ENCODE measurements at places on chromosomes 7 and 10.
A peak's percentile ranks its signal among the peaks of the same experiment; 100 is the strongest.

- no peak for DNase-seq
Observed at GRCh38 chr10:80154978-80155695, 22.6 kb downstream of the PLAC9 start.

GRCh38 chr10:133309720-133310398 lies 1.1 kb downstream of the ZNF511 start:
- DNase-seq: no peak

GRCh38 chr7:23713285-23714149 lies 3.5 kb downstream of the STK31 start:
- no peak for DNase-seq

DNA sequence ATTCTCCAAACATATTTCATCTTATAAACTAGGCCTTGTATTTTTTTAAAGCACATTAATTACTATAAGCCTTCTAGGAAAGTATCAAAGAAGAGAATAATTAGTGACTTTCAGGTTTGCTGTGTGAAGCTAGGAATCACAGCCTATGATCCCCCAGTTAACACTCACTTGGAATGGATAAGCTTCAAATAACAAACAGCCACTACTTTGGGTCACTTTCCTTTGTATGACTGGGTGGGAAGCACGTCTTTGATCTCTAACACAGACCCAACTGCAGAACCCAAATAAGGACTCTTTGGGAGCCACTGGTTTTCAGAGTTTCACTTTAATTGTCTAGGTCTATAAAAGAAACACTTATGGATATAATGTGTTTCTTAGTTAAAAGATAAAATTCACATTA lies 769.3 kb downstream of the MAGI2 start:
- no peak for DNase-seq

DNA sequence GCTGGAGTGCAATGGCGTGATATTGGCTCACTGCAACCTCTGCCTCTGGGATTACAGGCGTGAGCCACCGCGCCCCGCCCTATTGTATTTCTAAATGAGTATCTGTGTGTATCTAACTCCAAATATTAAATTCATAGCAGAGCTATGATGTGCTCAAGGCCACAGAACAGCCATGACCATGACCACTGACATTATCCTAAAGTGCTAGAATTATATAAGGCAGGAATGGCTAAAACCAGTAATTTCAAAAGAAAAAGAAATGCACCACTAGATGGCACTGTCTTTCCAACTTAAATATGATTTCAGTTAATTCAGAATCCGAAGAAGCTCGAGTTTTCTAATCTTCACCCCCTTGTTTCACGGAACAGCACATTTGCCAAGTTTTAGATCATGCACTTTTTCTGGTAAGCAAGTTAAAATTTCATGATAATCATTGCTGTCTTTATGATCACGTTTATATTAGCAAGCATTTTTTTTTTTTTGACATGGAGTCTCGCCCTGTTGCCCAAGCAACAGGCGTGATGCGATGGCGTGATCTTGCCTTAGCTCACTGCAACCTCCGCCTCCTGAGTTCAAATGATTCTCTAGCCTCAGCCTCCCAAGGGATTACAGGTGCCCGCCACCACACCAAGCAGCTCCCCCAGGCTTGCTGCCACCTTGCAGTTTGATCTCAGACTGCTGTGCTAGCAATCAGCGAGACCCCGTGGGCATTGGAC lies 65.3 kb downstream of the OR13A1 start:
- no peak for DNase-seq

DNA sequence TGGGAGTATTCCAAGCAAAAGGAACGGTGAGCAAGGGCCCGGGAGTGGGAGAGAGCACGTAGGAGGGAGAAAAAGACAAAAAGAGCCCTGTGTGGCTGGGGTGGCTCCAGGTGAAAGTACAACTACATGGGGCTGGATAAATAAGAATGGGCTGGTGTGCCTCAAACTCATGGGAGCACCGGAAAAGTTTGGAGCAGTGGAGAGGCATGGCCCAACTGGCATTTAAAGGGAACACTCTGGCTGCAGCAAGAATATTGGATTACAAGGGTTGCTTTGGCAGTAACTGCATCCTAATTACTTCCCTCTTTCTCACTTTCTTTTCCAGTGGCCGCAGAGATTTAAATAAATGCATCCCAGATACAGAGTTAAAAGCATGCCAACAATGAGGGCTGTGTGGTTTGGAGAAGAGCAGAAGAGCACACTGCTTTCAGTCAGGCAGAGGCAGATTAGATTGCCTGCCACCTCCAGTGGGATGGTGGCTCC lies 39.1 kb upstream of the HERPUD2 start:
- DNase-seq: no peak

- DNase-seq: no peak
Observed at GRCh38 chr10:99403674-99404073, 26.8 kb downstream of the GOT1 start.

DNA sequence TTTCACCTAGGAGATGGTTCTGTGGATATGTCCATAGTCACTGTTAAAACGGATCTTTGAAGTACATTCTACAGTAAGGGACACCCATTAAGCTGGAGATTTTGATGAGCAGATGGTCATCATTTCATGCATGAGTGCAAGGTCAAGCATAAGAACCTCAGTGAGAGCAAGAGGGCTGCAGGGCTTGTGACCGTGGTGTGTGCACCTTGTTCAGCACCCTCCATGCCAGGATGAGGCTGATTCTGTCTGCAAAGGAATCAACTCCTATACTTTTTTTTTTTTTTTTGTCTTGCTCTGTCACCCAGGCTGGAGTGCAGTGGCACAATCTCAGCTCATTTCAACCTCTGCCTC lies 17.6 kb downstream of the PDSS1 start:
- DNase-seq: no peak

DNA sequence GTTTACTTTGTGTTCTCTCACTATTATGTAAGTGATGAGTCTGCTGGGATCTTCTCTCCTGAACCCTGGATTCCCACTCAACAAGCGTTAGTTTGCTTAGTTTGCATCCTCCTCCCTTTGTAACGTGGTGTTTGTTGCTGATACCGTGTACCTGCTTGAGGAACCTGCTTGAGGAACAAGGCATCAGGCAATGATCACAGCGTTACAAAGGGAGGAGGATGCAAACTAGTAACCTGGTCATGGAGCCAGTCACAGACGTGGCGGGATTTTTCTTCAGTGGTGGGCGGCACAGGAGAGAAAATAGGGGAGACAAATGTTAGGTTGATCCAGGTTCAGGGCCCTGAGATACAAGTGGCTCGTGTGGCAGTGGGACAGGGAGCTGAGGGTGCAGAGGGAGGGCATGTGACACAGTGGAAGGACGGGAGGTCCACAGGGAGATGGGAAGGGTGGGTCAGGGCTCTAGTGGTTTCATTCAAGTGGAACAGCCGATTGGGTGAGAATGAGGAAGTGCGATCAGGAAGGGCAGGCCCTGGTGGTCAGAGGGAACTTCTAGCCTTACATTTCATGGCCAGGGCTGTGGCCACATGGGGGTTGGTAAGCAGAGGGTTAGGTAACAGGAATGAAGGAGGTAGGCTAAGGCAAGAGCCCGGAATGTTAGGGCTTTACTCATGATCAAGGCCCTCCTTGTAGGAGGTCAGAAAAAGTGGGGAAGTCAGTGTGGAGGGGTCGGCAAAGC lies 38.0 kb downstream of the SNX10 start:
- DNase-seq: no peak

GRCh38 chr10:36254199-36254598 lies 612.1 kb upstream of the FZD8 start:
- DNase-seq: no peak

DNA sequence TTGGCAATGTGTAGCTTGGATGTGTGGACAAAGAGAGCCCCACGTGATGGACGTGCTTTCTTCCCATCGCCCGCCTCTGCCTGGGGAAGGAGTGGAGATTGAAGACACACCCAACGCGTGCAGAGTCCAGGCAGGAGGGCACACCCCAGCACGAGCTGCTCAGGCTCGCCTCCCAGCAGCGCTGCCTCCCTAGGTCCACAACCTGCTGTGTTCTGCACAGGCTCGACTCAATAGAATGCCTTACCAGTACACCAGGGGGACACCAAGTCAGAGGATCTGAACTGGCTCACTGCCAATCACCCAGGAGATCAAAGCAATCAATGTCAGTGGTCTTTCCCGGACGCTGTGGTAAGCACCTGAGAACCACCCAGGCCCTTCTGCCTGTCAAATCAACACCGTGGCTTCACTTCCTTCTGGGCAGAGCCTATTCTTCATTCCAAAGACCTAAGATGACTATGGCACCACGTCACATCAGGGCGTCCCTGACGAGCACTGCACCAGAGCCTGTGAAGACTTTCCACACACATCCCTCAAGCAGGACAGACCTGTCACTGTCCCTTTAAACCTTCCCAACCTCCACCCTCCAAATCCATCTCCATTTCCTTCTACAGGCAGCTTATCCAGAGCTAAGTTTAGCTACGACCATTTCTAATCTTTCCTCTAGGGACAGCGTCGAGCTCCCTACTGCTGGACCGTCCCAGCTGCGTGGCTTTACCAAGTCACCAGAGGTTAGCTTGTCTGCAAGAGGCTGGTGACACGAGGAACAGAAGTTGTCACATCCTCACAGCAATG lies 72.3 kb downstream of the AMZ1 start:
- DNase-seq: no peak

DNA sequence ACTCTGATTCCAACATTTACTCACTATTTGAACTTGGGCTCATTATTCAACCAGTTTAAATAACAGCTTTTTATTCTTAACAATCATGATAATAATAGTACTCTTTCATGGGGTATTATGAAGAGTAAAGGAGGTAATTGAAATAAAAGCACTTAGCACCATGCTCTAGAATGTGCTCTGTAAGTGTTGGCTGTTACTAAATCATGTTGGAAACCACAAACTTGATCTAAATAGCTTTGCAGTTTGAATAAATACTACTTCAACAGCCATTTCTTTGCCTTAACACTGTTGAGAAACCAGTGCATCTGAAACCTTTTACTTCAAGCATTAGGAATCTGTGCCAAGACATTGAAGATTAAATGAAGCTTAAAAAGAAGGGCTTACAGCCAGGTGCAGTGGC lies 7.9 kb upstream of the UPF2 start:
- DNase-seq: no peak

DNA sequence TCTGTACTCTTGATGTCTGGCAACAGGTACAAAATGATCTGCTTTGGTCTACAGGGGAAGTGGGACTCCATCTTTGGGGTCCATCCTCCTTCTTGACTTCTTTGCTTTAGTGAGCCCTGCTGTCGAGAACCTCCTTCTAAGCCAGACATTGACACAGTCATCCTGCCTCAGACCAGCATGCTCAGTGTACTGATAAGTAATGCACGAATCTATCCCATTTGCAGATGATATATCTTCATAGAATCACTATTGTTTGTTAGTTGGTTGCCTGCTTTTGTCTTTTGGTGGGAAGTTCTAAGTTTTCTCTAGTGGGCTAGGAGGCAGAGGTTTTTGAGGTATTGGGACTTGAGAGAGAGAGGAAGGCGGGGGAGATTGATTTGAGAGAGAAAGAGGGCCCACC lies 8.9 kb downstream of the H2BK1 start:
- no peak for DNase-seq

DNA sequence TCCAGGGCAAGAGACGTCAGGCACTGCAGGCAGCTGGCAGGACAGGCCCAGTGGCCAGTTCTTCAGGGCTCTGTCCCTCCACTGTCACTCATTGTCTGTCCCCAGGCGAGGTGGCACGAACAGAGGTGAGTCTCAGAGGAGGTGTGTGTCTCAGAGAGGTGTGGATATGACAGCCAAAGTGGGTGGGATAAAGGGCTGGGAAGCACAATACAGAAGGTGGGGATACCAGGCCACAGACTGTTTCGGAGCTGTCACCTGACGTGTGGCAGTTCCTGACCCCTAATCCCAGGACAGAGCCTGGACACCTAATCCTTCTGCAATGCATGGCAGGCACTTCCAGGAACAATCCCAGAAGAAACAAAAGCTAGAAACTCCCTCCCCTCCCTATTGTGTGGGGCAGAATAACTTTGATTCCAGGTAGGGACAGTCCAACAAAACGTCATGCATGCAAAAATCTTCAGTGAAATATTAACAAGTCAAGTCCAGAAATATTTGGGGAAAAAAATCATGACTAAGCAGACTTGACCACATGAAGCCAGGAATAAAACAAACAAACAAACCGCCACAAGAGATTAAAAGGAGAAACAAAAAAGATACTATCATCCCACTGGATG lies 11.6 kb downstream of the KLRG2 start:
- DNase-seq: no peak

- DNase-seq: no peak
Observed at GRCh38 chr10:89644691-89644966, 413 bp downstream of the PANK1 start.

GRCh38 chr7:139930286-139930965 lies 101.4 kb downstream of the TBXAS1 start:
- DNase-seq: no peak

DNA sequence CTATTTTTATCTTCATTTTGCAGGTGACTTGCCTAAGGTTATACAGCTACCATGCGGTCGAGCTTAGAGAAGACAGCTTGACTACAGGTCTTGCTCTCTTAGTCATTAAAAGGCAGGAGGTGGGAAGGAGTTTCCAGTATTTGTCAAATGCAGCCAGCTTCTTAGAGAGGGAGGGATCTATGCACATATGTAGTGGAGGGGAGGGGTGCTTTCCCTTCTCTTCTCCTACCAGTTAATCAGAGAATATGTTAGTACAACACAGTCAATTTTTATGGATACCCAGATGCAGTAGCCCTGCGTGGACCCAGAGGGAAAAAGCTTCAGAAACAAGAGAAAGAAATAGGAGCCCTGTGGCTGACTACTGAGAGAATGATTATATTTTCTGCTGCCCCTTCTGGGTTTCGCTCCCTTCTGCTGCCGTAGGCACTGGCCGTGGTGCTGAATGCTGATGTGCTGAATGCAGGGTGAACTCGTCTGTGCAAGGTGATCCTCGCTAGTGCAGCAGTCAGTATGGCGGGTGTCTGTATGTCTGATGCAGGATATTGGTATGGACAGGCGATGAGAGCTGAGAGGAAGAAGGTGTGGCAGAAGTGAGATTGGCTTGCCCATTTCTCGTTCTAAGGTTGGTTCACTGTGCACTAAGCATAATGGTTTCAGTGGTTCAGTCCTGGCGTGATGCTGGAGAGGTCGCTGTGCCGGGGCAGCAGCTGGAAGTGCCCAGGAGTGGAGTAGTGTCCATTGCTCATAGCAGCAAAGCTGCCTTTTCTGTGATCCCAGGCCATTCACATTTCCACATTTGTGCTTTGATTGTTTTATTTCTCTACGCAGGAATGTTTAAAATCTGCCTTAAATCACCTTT lies 189.2 kb upstream of the PODXL start:
- peak; percentile 9 for DNase-seq

DNA sequence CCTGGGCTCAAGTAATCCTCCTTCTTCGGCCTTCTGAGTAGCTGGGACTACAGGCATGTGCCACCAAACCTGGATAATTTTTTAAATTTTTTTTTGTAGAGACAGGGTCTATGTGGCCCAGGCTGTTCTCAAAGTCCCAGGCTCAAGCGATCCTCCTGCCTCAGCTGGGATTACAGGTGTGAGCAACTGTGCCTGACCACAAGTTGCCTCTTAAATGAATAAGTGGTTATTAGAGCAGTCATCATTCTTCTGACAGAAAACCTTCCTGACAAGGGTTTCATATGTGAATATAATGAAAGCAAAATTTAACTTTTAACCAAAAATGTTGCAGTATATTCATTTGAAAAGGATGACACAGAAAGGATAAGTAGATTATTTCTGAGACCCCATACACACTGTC lies 532.5 kb downstream of the GRM8 start:
- no peak for DNase-seq

GRCh38 chr7:100476903-100477870 lies 1.8 kb downstream of the TSC22D4 start:
- DNase-seq: peak; percentile 51

Measured in stimulated activated CD4-positive, alpha-beta T cell treated with anti-CD3 and anti-CD28 coated beads, Interleukin-4, amount 100 ng/mL, for 48 hours (primary cell).